ENCODE measurements at places on chromosomes 3 and 15.
A peak's percentile ranks its signal among the peaks of the same experiment; 100 is the strongest.

DNA sequence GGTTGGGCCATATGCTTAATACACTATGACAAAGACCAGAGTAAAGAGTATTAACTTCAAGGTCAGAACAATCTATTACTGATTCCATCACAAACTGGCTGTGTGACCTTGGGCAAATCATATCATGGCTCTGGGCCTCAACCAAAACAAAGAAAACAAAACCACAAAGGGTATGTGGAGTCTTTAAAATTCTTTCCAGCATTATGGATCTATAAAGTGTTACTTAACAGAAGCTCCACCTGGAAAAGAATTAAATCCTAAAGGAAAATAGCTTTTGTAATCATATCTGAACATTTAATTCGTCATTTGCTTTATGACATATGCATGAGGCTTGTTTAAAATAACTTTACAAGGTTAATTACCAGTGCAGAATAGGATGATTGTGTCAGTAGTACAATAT is 265.5 kb downstream of the SATB1 start:
- no peak for DNase-seq

DNA sequence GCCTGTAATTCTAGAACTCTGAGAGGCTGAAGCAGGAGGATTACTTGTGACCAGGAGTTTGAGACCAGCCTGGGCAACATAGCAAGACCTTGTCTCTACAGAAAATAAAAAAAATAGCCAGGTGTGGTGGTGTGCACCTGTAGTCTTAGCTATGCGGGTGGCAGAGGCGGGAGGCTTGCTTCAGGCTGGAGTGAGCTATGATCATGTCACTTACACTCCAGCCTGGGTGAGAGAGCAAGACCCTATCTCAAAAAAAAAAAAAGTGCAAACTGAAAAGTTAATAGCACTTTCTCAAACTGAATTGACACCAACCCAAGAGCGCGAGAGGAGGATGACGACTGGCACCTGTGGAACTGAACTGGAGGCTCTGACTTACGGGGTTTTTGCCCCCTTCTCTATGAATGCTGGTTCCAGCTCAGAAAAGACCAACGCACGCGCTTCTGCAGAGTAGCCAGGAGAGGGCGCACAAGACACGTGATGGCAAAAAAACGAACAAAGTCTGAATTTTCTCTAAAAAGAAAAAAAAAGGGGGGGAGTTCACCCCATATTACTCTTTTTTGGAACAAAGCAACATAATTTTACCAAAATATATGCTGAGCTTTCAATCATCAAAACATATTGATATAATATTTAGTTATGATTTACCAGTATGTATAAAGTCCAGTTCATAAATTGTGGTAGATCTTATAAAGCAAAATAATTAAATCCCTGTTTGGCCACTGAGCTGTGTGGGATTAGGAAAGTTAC is 23.7 kb downstream of the CFAP92 start:
- peak; percentile 65 for DNase-seq

GRCh38 chr3:106688464-106688863 is 688.8 kb upstream of the CCDC54 start:
- DNase-seq = peak; percentile 96

GRCh38 chr15:83764201-83764838 is 110.4 kb downstream of the ADAMTSL3 start:
- peak; percentile 36 for DNase-seq

- DNase-seq = peak; percentile 32
Observed at GRCh38 chr3:179615458-179616173, 11.0 kb downstream of the NDUFB5 start.

- no peak for DNase-seq
Observed at GRCh38 chr3:32870373-32871095, 52.7 kb downstream of the TRIM71 start.

- no peak for DNase-seq
Observed at GRCh38 chr3:9192248-9193025, 57.0 kb downstream of the SRGAP3 start.

- DNase-seq = peak; percentile 19
Observed at GRCh38 chr15:65258375-65259262, 28.1 kb downstream of the PARP16 start.

GRCh38 chr15:51234176-51234927 is 104.0 kb downstream of the CYP19A1 start:
- no peak for DNase-seq

- DNase-seq = peak; percentile 15
Observed at GRCh38 chr3:128348805-128349531, 117.7 kb downstream of the DNAJB8 start.

GRCh38 chr3:14831916-14832450 is 13.2 kb downstream of the FGD5 start:
- DNase-seq = no peak

DNA sequence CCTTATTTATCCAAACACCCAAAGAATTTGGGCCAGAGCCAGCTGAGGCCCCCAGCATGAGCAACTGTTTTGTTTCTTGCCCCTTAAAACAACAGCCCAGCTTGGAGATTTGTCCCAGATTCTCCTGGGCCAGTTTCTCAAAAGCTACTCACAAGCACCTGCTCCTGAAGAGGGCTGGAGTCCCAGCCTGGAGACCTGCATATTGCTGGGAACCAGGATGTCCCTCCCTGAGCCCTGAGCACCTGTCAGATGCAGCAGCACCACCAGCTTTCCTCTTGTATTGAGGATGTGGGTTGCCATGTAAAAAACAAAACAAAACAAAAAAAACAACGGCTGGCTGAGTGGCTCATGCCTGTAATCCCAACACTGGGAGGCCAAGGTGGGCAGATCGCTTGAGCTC is 7.0 kb upstream of the RFT1 start:
- DNase-seq = no peak

DNA sequence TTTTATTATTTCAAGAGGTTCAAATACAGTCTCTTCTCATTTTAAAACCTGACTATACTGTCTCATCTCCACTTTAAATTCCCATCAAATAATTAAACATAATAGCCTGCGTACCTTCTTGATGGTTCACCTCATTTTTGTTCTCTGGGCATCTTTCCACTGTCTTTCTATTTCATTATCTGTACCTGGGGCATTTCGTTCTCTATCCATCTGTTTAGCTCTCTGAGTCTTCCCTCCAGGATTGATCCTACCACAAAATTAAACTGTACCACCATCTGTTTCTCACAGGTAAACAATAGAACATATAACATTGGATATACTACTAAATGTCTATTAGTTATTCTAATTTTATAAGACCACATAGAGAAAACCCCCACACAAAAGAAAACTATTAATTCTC is 1331.4 kb downstream of the NSUN3 start:
- DNase-seq = no peak

DNA sequence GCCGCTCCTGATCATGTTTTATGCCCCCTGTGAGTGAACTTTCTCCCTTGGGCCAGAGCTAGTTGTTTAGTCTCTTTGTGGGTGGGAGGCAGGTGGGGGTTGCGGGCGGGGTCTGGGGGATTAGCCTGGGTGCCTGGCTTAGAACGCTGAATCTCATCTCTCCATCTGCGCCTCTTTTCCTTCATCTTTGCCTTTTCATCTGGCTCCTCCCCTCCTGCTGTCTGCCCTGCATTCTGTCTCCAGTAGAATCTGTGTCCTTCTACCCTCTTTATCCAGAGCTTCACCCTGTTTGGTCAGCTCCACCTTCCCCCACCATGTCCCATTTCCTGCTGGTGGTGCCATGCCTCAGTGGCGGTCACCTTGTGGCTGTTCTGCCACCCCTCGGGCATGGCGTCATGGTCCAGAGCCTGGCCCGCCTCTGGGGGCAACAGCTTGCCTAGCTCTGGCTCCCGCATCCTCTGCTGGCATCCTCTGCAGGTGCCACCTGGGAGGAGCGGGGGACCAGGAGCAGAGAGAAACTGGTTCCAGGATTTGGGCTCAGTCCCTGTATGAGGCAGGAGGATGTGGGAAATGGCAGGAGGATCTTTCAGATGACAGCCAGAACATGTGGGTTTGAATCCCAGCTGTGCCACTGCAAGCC is 44.3 kb downstream of the PDIA5 start:
- no peak for DNase-seq

- no peak for DNase-seq
Observed at GRCh38 chr3:31505371-31506048, 27.2 kb upstream of the STT3B start.

- DNase-seq = no peak
Observed at GRCh38 chr3:79016587-79017376, 751.0 kb downstream of the ROBO1 start.

DNA sequence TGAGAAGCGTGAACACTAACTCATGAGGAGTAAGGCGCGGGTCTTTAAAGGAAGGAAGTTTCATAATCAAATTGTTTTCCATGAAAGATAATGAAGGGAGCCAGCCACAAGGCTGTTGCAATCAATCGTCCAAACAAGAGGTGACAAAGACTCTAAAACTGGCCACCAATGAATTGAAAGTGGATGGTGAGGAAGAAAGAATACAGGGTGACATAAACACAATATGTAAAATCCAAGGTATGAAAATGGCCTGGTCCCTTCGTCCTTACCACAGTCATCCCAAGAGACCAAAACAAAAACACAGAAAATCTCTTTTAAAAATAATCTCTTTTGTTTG is 12.0 kb downstream of the CD86 start:
- no peak for DNase-seq

DNA sequence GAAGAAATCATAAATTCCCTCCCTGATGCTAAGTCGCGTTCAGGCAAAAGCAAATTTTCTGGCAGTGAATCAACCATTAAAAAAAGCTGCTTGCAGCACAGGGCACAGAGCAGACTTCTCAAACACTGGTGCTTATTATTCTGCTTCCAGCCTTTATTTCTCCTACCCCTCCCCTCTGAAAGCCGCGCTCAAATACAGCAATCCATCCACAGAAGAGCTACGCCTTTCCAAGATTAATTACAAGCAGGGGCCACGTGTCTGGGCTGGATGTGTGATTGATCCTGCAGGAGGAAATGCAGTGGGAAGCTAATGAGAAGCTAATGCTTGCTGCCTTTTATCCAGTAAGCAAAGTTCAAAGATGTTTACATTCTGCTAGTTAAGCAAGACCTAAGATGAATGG is 134.9 kb upstream of the TOPAZ1 start:
- no peak for DNase-seq

GRCh38 chr3:188916934-188917401 is 254.8 kb upstream of the TPRG1 start:
- DNase-seq = peak; percentile 32

DNA sequence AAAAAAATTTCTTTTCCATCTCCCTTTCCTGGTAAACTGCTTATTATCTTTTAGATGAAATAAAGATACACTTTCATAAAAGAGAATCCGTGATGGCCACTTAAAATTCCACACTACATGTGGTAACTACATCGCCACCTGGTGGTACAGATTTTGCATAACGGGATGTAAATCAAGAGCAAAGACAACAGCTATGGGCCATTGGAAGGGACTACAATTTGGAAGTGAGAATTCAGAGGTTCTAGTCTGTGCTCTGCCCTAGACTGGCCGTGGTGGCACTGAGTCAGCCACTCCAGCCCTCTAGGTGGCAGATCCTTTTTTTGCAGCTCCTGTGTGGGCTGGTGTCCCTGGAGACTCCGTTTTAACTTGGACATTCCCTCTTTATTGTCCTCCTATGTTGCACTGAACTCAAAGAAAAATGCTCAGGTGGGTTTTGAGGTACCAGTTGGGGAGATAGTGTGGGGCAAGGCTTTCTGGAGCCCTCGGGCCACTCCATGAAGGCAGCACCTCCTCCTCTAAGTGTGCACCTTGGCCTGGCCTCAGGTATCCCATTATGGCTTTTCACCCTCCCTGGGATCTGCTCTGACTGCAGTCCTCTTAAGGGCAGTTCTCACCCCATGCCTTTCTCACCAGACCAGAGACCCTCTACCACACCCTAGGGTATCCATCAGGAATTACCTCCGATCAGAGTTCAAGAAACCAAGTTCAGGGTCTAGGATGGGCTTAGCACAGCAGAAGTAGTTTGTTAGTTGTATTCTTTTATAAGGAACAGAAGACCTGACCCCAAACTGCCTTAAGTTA is 54.9 kb downstream of the SPSB4 start:
- peak; percentile 91 for DNase-seq

- no peak for DNase-seq
Observed at GRCh38 chr3:60160822-60161748, 1090.2 kb downstream of the FHIT start.

DNA sequence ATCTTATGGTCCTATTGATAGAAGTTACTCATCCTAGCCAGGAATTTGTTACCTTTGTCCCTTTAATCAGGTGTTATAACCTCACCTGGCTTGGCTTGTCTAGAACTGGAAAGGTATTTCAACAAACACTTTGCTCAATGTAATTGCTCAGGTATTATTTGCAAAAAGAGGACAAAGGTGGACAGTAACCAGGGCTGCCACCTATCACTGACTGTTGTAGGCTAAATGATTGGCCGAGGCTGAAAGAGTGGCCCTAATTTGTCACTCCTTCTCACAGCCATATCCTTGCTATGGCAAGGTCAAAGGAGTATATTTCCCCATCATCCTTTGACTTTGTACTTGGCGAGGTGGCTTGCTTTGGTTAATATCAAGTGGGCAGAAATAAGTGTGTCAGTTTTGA is 2.7 kb upstream of the SELENOS start:
- DNase-seq = no peak

DNA sequence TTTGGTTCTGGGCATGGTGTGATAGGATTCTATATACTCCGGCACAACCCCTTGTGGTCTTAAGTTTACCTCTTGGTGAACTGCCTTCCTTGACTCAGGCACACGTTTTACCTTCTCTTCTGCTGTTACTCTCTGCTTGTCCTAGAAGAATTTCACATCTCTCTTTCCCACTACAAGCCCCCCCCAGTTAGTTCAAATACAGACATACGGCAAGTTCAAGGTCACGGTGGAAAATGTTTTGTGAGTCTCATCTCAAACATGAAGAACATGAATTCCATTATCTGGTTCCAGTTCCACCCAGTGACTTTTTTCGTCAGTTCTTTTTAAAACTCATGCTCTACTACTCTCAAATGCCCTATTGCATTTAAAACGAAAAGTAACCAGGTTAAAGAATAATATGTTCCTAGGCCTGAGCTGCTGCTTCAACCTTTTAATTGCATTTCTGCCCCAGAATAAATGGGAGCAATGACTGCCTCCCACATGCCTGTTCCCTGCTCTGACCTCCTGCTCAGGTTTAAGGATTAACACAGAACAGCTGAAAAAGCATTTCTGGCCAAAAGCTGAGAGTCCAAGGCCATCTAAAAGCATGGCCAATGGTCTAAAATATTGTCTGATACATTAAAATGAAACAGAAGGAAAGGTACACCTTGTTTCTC is 132.8 kb downstream of the OSBPL10 start:
- DNase-seq = no peak
